ENCODE measurements at places on chromosomes 11 and 22. TPM values are rescaled to one million over a fixed set of nuclear protein-coding genes. Genes with fewer than 3 reads are reported as not detected.

ENTHD1 gene
- total RNA-seq, result not detected

KCNQ1 gene
- 0.09 TPM for total RNA-seq

DNA sequence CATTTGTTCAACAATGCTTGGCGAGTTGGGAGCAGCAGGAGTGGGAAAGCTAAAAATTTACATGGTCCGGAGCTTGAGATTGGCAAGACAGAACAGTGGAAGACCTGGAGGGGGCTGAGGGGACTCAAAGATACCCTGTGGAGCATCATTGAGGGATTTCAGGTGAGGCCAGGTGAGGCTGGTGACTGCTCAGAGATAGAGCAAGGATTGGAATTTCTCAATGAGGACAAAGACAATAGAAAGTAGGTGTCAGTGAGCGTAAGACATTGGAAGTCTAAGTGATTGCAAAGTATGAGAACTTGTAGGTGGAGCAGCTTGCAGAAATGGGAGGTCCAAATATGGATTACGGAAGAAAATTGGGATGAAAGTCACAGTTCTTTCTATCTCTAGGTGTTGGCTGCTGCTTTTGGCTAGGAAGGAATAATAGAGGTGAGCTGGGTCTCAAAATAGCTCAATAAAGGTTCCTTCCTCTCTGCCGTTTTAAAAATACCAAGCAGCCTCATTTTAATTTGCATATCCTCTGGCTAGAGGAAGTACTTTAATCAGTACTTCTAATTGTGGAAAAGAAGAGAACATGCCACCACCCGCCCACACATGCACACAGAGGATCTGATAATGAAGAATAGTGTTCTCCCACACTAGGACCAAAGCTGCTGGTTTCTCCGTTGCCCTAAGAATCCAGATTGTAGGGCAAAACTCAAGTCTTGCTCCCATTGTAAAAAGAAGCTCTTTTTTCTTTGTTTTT, 41.8 kb upstream of the SORL1-AS1 start:
- no peak for DNase-seq

DNA sequence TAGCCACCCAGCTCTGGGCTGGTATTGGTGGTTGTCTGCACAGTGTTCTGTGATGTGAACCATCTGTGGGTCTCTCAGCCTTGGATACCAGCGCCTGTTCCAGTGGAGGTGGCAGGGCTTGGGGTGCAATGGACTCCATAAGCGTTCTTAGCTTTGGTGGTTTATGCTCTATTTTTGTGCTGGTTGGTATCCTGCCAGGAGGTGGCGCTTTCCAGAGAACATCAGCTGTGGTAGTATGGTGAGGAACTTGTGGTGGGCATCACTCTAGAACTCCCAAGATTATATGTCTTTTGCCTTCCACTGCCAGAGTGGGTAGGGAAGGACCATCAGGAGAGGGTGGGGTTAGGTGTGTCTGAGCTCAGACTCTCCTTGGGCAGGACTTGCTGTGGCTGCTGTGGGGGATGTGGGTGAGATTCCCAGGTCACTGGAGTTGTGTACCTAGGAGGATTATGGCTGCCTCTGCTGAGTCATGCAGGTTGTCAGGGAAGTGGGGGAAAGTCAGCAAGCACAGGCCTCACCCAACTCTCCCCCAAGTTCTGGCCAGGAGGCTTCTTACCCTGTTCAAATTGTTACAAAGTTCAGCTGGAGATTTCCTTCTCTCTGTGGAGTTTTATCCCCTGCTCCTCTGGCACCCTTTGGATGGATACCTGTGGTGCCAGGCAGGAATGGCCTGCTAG, 47.2 kb downstream of the MRGPRX2 start:
- no peak for DNase-seq

DNA sequence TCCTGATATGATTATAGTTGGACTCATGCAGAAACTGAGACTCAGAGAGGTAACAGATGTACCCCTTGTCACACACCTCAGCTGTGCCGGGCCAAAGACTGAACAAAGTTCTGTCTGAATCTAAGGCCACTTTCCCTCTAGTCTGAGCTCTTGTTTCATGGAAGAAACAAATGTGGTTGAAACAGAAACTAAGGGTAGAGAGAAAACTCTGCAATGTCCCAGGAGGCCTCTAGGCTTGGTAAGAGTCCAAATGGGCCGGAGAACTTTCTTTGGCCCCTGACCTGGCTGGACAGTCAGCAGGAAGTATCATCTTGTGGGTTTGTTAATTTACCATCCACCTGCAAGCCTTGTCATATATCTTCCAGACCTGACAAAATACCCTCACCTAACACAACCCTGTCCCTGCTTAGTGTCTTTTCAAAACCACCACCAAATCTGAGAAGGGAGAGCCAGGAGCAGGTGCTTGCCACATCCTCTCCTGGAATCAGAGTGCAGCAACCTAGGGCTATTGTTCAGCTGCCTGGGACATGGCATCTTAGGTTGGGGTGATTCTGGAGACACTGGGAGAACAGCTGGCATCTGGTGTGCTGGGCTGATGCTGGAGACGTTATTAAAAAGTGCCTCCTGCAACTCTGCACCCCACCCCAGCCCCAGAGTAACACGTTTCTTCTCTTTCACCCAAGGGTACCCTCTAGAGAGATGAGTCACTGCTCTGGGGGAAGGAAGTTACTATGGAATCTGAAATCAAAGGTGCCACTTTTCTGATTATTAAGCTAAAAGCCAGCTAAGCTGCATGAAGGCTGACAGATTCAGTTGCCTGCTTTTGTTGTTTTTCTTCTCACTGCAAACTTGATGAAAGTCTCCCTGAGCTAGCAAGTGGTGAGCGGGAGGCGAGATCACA, 126.3 kb upstream of the TIMP3 start:
- no peak for DNase-seq

DNA sequence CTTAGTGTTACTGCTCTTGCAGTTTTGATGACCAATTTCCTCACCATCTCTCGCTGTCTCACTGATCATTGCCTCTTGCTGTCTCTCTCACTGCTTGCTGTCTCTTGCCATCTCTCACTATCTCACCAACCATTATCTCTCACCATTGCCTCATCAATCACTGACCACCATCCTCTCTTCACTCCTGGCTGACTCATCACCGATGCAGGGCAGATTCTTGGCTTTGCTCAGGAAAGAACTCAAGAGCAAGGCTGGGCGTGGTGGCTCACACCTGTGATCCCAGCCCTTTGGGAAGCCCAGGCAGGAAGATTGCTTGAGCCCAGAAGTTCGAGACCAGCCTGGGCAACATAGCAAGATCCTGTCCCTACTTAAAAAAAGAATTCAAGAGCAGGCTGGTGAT, 66.3 kb upstream of the SYN3 start:
- no peak for DNase-seq

UBQLNL gene
- total RNA-seq, result 0.28 TPM

GRCh38 chr11:15727520-15727914, 612.8 kb downstream of the INSC start:
- no peak for DNase-seq

PLAAT3 gene
- total RNA-seq, result 22.8 TPM

MS4A6A gene
- total RNA-seq, result 2.9 TPM

- peak; percentile 5 for DNase-seq
Observed at GRCh38 chr11:69598147-69598546, 42.8 kb upstream of the CCND1 start.

DNA sequence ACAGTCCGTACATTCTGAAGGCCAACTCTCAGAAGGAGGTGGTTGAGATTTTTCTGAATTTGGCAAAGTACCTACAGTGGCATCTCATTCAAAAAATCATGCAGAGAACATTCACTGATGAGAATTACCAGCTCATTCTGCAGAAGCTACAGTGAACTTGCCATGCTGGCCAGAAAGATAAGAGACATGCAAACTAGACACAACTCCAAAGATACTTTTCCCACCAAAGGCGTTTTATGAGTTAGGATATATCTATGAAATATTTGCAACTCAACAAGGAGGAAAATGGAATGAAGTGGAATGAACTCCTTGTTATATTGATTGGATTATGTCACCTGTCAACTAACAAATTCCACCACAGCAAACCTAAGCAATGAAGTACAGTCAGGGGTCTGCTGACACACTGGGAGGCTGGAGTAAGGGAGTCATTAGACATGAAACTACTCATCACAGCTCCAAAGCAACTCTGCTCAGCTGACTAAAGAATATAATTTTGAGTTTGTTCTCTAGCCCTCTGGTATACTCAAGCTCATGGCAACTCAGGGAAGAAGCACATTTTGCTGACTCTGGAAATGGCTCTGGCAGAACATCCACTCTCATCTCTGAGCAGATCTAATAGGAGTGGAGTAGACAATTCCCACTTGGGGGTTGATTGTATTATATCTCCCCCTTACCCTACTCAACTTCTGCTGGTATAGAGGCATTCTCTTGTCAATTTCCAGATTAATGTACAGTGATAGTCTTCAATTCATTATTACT, 22.9 kb downstream of the MAML2 start:
- no peak for DNase-seq

DNA sequence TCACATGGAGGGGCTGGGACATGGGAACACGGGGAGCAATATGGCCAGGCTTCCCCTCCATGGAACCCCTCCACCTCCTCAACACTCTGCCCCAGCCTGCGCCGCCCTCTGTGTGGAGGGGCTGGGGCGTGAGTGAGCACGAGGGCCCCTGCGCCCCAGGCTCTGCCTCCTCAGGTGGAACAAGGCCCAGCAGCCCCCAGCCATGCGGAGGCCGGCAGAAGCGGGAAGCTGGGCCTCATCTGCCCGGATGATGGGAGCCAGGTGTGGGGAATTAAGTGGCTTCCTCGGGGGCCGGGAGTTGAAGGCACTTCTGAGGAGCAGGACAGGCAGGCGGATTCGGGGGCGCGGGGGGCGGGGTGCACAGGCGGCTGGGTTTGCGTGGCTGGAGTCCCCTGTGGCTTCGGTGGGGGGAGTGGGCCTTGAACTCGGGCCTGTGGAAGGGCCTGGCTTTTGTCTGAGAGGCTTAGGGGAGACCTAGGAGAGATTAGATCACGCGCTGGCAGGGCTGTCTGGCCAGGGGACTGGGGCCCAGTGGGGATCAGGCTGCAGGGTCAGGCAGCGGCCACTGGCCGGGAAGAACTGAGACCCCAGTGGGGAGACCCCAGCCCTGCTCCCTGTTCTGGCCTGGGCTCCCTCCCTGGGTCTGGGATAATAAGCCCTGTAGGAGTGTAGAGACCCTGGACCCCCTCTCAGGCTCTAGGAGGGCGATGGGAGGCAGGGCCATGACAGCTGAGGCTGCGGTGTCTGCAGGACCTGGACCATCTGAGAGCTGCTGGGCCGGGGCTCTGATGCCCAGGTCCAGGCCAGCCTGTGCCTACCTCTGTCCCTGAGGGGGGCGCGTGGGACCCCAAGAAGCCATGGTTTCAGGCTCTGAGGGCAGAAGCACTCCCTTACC, 13.3 kb downstream of the PRR33 start:
- DNase-seq, result no peak

PANX3 gene
- not detected for total RNA-seq

DNA sequence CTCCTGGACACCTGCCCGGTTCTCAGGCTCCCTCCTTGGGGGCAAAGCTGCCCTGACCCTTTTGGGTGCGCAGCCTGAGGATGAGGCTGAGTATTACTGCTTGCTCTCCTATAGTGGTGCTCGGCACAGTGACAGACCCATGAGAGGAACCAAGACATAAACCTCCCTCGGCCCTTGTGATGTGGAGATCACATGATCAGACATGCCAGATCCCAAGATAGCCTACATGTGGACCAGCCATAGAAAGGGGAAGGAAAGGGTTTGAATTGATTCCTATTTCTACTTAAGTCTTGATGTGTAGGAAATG, 125.3 kb downstream of the VPREB1 start:
- DNase-seq, result no peak

SLC22A25 gene
- not detected for total RNA-seq

GRCh38 chr22:42174062-42174461, 43.5 kb upstream of the CYP2D6 start:
- no peak for DNase-seq

BARX2 gene
- not detected for total RNA-seq

GRCh38 chr11:44634401-44635281, 69.2 kb downstream of the CD82 start:
- peak; percentile 75 for DNase-seq

DNA sequence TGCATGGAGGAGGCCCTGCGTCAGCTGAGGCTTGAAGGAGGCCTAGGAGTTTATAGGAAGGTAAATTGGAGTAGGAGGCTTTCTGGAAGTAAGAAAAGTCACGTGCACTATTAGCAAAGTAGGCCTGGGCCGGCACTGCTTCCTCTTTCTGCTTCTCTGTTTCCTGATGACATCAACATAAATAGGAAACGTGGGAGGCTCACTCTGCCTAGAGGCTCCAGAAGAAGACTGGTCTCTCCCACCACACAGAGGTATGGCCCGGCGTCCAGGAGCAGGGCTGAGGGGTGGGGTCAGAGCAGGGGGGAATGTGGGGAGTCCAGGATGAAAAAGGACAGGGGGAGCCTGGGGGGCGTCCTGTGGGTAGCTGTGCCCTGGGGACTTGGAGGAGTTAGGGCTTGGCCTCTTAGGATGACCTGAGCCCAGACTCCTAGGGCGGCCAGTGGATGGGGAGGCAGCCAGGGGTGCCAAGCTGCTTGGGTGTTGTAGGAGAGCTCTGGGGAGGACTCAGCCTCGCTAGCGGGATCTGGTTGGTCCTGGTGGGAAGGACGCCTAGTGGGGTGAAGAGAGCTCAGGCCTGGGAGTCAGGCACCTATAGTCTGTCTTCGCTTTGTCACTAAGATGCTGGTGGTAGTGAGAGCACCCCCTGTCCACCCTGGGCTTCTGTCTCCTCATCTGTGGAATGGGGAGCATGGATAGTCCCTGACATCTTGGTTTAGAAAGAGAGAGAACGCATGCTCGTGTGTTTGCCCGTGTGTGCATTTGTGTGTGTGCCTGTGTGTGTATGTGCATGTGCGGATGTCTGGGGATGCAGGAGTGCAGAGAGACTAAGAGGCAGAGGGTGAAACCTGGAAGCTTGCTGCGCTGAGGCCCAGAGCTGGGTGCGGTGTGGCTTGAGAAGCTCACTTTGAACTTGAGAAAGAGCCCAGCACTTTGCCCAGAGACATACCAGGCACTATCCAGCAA, at the start of gene CSF2RB:
TSS of gene CSF2RB (plus strand) at position 202 of the 963 bp plus-strand sequence. CDS start 8,580 bp downstream, outside the sequence.
- peak; percentile 78 for DNase-seq

GRCh38 chr22:30192427-30192826, 54.1 kb downstream of the LIF start:
- DNase-seq, result peak; percentile 47

- no peak for DNase-seq
Observed at GRCh38 chr11:75342231-75342918, 9.1 kb downstream of the ARRB1 start.

TYMP gene
- total RNA-seq, result 2.1 TPM

DNA sequence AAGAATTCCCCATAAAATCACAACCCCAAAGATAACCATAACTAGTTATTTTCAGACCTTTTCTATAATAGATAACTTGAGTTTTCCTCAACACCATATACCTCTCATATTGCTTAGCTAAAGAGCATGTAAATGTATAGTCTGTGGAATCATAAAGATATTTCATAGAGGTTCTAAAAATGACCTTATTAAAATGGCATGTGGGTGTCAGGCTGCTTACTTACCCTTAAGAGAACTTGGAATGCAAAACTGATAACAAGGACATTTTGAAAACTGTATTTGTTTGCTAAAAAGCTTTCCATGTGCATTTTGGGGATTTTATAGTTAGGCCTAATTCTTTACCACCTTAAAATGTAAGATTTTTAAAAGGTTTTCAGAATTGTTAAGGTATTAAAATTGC, 4.7 kb downstream of the SIK2 start:
- DNase-seq, result no peak
